ENCODE measurements at places on chromosomes 4 and X.
A peak's percentile ranks its signal among the peaks of the same experiment; 100 is the strongest.

DNA sequence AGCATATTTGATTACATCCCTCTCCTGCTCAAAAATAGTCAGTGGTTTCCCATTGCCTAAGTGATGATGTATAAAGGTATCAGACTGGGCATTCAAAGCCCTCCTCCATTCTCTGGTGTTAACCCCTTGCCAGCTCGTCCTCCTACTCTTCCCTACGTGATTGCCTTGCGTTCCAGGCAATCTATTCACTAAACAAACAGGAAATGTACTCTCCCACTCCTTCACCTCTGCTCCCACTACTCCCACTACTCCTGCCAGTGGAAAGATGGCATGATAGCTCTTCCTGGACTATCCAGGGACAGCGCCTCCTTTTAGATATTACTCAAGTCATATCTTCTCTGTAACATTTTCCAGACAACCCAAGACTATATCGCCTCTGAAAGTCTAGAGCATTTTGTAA, 5.8 kb downstream of the DGAT2L6 start:
- DNase-seq: no peak

- DNase-seq: no peak
These were observed 6.9 kb downstream of the CXCL10 start for GRCh38 chr4:76016393-76016792.

DNA sequence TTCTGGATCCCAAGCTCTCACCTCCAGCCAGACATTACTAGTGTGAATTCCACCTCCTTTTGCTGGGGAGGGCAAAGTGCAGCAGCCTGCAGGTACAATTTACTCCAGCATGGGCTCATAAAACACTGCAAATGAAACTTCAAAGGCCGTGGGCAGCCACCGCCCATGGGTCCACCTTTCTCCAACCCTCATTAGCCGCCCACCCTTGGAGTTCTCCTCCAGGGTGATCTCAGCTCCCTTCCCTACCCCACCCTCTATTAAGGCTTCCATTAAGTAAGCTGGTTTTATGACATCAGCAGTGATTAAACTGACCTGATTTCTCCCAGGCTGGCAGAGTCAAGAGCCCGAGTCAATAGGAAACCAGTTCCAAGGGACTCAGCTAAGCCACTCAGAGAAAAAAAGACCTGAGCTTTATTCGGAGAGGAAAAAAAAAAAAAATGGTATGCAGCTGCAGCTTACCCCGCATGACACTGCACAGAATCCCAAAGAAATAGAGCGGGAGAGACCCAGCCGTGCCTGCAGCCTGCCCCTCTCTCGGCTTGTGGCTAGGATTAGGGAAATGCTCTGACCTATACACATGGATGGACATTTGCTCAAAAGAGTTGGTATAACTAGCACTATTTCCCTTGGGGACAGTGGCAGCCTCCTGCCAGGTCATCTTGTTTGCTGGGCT, 319.6 kb downstream of the PTTG2 start:
- no peak for DNase-seq

- no peak for DNase-seq
These were observed 1.5 kb upstream of the SLC16A2 start for GRCh38 chrX:74419864-74420195.

GRCh38 chrX:15242899-15243555, 26.9 kb downstream of the ASB9 start:
- DNase-seq: peak; percentile 0

DNA sequence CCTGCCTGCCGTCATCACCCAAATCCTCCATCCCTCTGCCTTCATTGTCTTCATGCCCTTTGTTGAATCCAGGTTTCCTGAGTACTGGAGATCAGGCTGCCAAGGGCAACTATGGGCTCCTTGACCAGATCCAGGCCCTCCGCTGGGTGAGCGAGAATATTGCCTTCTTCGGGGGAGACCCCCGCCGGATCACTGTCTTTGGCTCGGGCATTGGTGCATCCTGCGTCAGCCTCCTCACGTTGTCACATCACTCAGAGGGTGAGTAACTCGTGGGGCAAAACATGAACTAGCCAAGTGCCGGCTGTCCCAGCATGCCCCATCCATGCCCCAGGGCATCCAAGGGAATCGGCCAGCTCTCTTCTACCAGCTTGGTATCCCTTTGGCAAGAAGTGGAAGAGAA, 19.4 kb downstream of the NLGN3 start:
- DNase-seq: no peak

All from AG04450 (cell line).